G401 (cell line): ENCODE measurements at places on chromosomes 3 and 15.

DNA sequence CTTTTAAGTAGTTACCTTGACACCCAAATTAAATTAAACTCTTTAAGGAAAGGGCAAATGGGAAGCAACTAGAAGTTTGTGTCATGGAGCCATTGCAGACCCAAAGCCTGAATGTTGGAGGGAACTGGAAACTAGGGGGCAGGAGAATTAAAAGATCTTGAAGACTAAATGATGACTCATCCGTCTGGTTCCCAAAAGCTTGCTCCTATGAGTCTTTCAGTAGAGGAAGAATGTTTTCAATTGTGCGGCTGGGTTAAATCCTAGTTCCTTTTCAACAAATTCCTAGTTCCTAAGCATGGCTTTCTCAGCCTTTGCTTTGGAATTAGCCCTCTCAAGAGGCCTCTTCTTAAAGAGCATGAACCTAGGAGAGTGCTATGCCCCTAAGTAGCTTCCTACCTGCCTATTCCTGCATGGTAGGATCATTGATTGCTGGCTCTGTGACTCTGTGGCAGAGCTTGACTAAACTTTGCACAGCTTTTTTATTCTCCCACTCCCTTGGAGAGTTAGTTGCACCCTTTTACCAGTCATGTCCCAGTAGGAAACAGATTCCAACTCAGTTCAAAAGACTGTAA, 17.7 kb downstream of the CLEC3B start:
- DNase-seq: no peak

DNA sequence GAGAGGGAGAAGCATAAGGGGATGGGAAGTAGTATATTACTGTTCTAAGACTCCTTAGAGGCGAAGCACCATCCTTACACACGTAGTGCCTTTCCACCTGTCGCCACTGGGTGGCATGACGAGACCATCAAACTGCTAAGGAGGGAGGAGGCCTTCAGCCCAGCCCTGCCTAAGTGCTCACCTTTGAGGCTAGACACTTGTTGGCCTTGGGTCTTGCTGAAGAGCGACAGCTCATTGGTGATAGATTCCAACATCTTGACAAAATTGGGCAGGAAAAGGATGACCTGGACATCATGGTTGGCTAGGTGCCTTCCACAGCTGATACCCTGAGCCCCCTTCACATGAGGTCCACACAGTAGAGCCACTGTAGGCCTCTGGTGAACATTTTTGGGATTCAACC, 19.6 kb downstream of the CLK3 start:
- DNase-seq: peak; percentile 78

GRCh38 chr3:138445236-138445635, 10.8 kb downstream of the ESYT3 start:
- DNase-seq: no peak

- no peak for DNase-seq
Measured at GRCh38 chr15:71962537-71962936, 152.2 kb downstream of the NR2E3 start.

- DNase-seq: no peak
Measured at GRCh38 chr3:145817870-145818483, 343.0 kb downstream of the PLOD2 start.
